Stimulated activated CD8-positive, alpha-beta memory T cell treated with anti-CD3 and anti-CD28 coated beads, Interleukin-7, amount 100 ng/mL, for 1 hour (primary cell): ENCODE measurements at places on chromosomes 7 and 10.

GRCh38 chr7:24336461-24336860, 52.5 kb downstream of the NPY start:
- no peak for DNase-seq

DNA sequence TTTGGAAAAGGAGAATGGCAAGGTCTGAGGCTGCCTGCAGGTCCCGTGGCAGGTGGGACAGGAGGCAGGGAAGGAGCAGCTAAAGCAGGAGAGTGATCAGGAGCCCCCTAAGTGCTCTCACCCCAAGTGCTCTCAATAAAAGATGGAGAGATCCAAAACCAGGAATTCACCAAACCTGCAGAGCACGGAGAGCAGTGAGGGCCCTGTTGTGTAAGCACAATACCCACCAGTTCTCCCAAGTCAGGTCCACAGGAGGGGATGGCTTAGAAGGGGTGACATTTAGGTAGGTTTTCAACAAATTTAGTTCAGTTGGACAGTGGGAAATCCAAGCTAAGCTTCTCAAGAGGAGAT, 40.8 kb downstream of the GNA12 start:
- DNase-seq = no peak

DNA sequence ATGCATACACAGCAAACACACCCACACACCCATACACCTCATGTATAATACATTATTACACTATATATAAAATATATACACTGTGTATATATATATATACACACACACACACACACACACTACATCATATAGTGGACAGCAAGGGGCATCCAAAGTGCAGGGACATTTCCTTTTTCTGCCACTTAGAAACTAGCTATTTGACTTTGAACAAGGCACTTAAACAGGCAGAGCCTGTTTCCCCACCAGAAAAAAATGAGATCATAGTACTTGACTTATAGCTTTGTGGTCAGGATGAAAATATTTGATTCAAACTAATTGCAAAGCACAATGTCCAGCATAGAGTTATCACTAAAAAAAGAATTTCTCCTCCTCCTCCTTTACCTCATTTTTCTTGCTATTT, 254.3 kb upstream of the NPVF start:
- no peak for DNase-seq

- no peak for DNase-seq
Measured at GRCh38 chr7:7220821-7221220, 38.5 kb downstream of the C1GALT1 start.

GRCh38 chr10:47254611-47255010, 45.4 kb upstream of the GDF10 start:
- DNase-seq = no peak

- no peak for DNase-seq
Measured at GRCh38 chr7:888081-889024, 12.0 kb downstream of the GET4 start.

DNA sequence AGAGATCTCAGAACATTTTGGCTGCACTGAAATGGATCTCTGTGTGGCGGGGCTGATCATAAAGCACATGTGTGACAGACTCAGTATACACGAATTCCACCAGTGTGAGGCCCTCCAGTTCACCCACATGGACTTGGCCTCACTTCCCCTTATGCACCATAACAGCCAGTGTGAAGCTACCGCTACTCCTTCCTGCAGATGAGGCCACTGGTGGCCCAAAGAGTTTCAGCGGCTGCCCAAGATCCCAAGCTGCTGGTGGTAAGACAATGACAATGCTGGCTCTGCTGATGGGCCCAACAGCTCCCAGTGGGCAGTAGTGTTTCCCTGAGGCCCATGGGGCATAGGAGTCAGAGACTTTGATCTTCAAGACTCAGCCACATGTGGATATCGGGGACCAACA, 21.0 kb upstream of the C10orf71 start:
- DNase-seq = no peak

- no peak for DNase-seq
Measured at GRCh38 chr10:131180086-131180485, 131.4 kb downstream of the TCERG1L start.

GRCh38 chr10:26384600-26384999, 53.5 kb upstream of the APBB1IP start:
- no peak for DNase-seq

GRCh38 chr7:24158975-24159374, 125.0 kb upstream of the NPY start:
- no peak for DNase-seq

GRCh38 chr7:12300415-12300814, 89.3 kb downstream of the TMEM106B start:
- DNase-seq = no peak

DNA sequence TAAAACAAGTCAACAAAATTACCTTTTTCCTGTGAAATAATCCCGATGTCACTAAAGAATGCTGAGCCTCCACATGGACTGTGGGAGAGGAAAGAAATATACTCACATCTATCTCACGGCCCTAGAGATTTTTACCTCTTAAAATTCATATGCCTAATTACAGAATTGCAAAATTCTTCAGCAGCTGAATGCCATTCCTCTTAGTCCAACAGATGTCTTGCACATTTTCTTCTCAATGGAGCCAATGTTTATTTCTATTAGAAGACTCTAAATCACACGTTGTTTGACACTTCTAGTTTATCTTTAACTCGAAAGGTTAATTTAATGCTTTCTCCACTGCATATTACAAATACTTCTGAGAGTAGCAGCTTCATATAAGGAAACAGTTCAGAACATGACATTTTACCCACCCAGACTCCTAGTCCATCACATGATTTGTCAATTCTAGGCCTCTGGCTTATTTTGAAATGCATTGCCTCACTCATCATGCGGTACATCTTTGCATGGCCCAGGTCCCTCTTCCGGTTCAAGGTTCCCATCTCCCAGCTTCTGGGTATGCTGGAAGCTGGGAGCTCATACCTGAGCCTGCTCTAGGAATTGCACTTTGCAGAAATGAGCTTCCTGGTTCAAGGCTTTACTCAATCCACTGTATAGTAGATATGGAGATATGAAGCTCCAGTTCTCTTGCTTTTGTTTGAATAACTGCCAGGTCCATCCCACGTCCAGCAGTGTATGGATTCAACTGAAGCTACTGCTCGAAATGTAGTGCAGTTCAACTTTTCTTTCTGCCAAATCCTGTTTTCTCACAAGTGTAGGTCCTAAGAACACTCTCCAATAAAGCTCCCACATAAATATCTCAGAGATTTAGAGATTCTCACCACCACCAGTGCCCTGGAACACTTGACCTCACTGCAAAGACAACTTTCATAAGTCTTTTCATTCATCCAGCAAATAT, 306.2 kb downstream of the GPR37 start:
- no peak for DNase-seq

- DNase-seq = no peak
Measured at GRCh38 chr10:94183666-94184264, 179.0 kb downstream of the NOC3L start.

DNA sequence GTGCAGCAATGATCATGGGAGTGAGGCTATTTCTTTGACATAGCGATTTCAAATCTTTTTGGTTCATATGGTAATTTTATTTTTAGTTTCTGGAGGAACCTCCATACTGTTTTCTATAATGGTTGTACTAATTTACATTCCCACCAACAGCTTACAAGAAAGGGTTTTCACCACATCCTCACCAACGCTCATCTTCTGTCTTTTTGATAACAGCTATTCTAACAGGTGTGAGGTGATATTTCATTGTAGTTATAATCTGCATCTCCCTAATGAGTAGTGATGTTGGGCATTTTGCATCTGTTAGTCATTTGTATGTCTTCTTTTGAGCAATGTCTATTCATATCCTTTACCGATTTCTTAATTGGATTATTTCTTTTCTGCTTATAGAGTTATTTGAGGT, 75.0 kb upstream of the FHIP2A start:
- no peak for DNase-seq

GRCh38 chr7:95375591-95376257, 20.5 kb downstream of the PON3 start:
- DNase-seq = no peak

DNA sequence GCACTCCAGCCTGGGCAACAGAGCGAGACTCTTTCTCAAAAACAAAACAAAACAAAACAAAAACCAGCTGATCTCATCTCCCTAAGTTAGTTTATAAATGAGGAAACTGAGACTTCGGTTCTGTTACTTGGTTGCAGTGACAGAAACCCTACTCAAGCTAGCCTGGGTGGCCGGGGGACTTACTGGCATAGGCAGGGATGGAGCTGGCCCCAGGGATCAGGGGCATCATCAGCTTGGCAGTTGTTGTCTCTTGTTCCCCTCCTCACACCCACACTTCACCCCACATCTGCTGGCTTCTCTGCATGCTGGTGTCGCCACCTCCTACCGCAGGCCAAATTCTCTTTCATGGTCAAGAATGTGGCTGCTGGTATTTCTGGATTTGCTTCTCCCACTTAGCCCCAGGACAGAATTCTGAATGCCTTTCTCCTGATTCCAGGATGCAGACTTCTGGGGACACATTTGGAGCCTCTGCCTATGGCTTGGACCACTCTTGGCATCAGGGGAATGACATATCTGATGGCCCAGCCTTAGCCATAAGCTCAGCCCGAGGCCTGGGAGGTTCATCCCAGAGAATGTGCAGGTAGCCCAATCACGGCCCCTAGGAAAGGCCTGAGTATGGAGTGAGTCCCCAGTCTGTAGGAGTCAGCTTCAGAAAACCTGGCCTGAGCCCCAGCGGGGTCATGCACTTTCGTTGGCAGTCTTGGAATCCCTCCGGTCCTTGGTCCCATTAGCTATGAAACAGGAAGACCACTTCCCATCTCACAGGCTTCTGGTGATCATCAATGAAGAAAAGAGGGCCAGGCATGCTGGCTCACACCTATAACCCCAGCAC, 41.6 kb upstream of the CTBP2 start:
- no peak for DNase-seq

DNA sequence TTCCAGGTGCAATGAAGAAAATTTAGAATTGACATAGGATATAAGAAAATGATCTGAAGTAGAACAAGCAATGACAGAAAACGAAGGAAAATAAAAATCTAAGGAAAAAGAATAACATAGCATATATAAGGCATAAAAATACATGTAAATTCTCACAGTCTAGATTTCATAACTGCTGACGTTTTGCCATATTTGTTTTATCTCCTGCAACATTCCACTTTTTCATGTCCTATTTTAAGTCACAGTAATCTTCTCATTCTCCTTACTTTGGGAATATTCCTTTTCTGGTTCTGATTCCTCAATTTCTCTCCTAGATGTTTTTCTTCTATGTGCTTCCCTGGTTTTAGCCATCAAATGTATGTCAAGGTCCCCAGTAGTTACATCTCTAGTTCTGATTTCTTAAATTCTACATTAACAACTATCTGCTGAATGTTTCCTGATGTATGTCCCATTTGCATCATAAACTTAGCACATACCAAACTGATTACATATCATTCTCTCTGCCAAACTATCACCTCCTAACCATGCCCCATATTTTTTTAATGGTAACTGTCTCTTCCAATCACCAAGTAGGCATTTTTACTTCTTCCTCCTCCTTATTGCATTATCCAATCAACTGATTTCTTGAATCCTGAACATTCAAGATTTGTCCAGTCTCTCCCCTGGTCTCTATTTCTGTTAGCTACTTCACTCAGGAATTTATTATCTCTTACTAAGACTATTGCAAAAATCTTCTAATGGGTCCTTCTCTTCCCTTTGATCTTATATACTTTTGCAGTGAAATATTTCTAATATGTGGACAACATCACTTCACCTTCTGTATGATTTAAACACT, 171.3 kb downstream of the DNAJC1 start:
- no peak for DNase-seq
